ENCODE measurements at places on chromosomes 13 and 19.

GRCh38 chr13:77696879-77697216, 639 bp upstream of the SLAIN1 start:
- no peak for DNase-seq

DNA sequence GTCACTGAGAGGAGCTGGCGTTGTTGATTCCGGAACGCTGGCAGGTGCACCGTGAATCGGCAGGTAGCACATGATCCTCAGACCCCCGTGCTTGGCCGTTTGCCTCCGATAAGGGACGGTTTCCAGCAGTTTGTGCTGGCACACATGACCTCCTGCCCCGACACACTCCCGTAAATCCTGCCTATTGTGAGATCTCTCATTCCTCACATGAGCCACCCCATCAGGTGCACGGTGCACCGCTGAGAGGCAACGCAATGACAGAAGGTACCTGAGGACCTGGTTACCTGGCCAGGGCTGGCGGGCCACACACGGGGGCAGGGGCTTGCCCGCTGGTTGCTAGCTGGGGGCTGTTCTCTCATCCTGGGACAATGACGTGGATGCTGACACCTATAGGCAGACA, 2.1 kb upstream of the ADPRHL1 start:
- no peak for DNase-seq

DNA sequence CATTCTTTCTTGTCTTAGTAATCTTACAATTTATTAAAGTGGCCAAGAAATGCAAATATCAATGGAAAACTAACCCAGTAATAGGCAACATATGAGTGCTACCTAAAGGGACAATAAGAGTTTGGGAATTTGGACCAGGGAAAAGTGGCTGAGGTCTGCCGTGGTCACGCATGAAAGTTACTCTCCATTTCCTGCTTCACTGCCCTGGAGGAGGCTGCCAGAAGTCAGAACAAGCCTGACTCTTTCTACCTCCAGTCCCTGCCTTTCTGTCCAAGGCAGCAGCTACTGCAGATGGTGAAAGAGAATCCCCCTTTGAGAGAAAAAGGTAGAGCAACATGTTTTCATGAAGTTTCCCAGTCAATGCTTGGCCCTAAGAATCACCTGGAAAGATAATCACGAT, 201.1 kb upstream of the ARGLU1 start:
- DNase-seq, result no peak

DNA sequence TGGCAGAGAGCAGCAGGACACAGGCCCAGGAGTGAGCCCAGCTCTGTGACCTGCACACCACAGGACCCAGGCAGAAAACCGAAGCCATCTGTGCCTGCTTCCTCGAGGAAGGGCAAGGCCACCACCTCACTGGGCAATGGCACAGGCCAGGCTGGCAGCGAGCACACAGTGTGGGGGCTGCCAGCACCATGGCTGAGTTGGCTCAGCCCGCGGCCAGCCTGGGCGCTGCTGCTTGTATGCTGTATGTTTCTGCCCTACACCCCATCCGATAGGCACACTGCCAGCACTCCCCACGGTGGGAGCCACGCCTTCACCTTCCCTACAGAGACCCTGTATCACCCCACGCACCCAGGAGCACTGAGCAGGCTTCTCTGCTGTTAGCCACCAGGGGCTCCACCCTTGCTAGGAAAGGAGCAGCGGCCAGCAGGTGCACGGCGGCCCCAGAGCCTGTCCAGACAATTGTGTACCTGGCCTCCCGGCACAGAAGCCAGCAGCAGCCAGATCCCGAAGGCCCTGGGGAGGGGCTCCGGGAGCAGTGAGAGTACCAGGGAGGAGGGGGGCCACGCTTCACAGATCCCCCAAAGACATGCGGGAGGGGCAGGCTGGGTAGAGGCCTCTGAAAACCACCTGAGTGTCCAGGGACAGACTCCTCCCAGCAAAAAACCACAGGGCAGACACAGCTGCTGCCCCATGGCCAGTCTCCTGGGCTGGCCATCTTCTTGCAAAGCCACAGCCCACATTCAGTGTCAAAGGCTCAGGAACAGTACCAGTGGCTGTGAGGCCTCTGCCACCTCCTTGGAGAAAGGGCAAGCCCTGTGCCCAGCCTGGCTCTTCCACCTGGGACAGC, 56.1 kb downstream of the MLLT1 start:
- DNase-seq, result no peak

GRCh38 chr13:97394542-97394941, 39.4 kb upstream of the RAP2A start:
- no peak for DNase-seq

- DNase-seq, result no peak
Observed at GRCh38 chr13:81770868-81771505, 1430.1 kb upstream of the SPRY2 start.

DNA sequence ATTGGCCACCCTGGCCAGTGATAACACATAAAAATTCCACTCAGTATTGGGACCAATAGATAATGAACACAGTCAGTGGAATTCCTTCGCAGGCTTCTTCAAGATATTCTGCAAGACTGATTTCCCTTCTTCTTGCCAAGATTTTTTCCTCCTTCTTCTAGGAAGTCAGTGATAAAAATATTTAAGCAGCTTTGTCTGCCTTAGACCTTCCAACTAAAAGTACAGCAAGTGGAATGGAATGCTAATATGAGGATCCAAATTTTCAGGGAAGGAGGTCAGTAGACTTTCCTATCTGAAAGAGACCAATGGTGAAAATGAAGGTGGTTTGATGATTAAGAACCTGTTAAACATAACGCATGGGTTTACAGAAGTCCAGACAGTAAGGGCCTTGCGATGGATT, 9.6 kb downstream of the STARD13 start:
- DNase-seq, result no peak

- DNase-seq, result no peak
Observed at GRCh38 chr19:41771410-41771809, 16.1 kb downstream of the CEACAM6 start.

- DNase-seq, result no peak
Observed at GRCh38 chr13:113292021-113292862, 4.8 kb upstream of the LAMP1 start.

DNA sequence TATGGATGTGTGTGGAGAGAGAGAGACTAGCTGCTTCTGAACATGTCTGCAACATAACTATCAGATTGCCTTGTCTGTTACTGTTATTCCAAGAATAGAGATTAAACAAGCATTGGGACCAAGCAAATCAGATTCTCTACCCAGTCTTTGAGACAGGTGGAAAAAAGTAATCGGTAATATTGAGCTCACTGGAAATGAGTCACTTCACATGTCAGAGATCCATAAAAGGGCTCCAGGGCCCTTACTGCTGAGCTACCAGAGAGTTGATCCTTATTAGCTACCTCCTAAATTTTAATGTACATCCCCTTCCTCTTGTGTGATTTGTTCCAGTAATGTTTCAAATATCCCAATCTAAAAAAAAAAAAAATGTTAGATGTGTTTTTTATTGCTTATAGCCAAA, 2118.0 kb downstream of the PCDH9 start:
- DNase-seq, result no peak

DNA sequence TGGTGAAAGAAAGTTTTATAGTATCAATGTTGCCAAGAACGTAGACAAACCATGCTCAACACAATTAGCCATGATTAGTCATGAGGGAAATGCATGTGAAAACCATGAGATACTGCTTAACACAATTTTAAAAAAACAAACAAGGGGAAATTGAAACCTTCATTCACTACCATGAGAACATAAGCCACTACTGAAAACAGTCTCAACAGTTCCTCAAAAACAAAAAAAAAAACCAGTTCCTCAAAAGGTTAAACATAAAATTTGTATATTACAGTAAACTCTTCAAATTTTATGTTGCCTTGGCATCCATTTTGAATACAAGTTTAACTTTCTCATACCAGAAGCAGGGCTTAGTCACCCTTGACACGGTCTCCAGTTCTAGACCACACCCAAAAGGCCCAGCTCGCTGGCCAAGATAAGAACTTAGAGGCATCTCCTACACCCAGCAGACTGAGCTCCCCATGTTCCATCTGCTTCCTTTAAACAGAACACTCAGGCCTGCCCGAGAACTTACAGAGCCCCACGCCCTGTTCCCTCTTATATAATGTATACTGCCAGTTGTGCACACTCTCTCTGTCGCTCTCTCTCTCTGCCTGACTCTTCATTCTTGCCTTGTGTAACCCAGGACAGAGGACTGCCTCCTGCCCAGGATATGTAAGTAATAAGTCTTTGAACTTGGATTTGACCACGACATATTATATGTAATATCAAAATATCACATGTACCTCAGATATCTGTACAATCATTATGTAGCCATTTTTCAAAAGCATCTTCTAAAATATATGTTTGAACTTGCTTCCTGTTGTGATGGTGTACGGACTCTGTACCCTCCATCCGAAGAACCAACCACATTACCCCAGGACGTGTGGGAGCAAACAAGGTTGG, 67.4 kb downstream of the STK24 start:
- DNase-seq, result peak; percentile 78

DNA sequence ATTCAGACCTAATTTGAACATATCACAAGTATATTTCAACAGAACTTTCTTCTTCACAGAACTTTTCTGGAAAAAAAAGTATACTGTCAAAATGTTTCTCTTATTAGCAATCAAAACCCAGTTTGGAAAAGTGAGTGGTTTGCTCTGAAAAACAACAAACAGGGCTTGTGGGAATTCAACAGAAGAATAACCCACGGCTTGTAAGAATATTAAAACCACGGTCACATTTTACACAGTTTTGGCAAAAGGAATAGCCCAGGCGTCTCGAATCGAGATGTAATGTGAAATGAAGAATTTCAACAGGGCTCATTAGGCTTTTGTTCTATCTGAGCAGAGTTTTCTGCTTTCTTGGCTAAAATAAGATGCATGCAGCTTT, 70.7 kb downstream of the COL4A2 start:
- no peak for DNase-seq
